Choroid plexus epithelial cell (primary cell): ENCODE measurements at places on chromosomes 1 and 21.
A peak's percentile ranks its signal among the peaks of the same experiment; 100 is the strongest.

DNA sequence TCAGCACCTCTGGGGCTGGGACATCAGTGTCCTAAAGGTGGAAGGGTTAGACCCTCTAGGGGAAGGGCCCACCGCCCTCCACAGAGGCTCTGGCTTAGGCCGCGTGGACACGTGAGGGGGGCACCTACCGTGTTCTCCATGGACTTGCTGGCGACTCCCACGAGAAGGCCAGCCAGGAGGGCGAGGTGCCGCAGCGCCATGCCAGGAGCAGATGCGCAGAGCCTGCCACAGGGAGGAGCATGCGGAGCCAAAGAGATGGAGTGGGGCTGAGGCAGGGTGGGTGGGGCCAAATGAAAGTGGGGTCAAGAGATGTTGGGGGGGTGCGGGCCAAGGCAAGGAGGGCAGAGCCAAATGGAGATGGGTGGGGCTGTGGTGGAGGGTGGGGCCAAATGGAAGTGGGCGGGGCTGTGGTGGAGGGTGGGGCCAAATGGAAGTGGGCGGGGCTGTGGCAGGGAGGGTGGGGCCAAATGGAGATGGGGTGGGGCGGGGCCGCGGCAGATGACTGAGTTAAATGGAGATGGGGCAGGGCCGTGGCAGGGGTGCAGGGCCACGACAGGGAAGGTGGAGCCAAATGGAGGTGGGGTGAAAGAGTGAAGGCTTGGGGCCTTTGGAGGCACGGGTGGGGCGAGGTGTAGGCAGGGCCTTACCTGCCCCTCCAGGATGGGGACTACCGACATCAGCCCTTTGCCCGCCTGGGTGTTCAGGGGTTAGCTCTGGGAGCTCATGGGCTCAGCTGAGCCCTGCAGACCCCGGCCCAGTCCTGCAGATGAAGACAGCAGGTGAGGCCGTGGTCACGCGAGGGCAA is 17.4 kb upstream of the RNF223 start:
- no peak for DNase-seq

- DNase-seq: no peak
These were observed 43.8 kb upstream of the AIM2 start for GRCh38 chr1:159120317-159120716.

DNA sequence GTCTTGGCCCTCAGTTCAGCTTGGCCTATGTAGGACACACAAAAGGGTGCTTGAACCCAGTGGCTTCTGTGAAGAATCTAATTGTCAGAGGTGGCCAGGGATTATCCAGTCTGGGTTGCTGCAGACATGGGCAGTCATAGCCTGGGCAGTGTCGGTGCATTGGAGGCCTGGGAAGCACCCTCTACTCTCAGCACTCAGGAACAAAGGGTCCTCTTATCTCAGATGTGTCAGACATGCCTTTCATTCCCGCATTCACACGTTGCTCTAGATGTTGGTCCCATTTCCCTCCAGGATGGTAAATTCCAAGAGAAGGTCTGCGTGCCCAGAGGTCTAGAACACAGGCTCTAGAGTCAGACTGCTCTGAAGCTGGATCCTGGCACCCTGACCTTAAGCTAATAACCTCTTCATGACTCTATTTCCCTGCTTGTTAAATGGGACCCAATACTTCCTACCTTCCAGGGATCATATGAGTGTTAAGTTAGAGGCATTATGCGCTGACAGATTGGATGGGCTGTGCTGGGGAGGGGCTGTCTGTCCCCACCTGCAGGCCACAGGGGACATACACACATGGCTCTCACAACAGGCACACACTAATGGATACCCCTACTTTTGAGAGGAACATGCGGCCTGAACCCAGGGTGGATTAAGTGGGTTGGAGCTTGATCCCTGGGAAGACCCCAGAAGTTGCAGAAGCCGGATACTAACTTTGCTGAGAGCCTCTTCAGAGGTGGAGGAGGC is 16.5 kb upstream of the EDN2 start:
- DNase-seq: no peak

GRCh38 chr1:19101244-19101643 is 108.8 kb downstream of the UBR4 start:
- DNase-seq: no peak

- no peak for DNase-seq
These were observed 54.0 kb upstream of the JUN start for GRCh38 chr1:58837886-58838285.

- no peak for DNase-seq
These were observed 23.6 kb downstream of the COL6A2 start for GRCh38 chr21:46121286-46122221.

- DNase-seq: no peak
These were observed 22.8 kb downstream of the NUP133 start for GRCh38 chr1:229485318-229485717.

GRCh38 chr1:88998716-88999115 is 6.3 kb upstream of the KYAT3 start:
- DNase-seq: peak; percentile 81

GRCh38 chr1:69172003-69173000 is 395.4 kb upstream of the LRRC7 start:
- DNase-seq: peak; percentile 51

GRCh38 chr21:25571726-25572121 is 35.6 kb downstream of the MRPL39 start:
- no peak for DNase-seq

GRCh38 chr1:203655671-203656070 is 29.0 kb downstream of the ATP2B4 start:
- no peak for DNase-seq

GRCh38 chr21:42581993-42582786 is 68.5 kb downstream of the SLC37A1 start:
- no peak for DNase-seq

DNA sequence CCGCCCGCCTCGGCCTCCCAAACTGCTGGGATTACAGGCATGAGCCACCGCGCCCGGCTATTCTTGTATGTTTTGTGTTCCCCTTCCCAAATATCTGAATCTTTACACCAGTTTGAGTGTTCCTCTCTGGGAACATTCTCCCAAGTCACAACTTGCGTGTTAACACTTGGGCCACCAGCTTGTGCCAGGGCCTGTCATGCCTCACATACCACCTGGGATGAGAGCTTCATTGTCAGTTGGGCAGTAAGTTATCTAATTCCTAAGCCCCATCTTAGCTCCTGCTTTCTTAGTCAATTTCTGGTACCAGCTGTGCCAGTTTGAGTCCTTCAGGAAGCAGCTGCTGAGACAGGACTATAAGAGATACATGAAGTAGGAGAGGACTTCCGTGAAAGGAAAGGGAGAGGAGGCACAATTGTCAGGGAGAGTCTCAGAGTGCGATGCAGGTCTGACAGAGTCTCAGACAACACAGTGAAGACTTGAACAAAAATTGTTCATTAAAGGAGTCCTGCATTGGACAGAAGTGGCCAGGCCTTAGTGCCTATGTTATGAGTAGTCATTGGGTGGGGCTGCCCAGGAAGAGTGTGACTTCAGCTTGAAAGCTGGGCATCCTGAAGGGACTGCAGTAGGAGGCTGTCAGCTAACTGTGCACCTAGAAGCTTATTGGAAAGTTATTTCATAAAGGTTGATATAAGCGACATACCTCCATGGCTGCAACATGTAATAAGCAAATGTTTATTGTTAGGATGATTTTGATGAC is 17.3 kb downstream of the ZFYVE9 start:
- DNase-seq: no peak

GRCh38 chr1:179773264-179773663 is 30.2 kb downstream of the FAM163A start:
- no peak for DNase-seq

GRCh38 chr1:197659171-197659570 is 116.1 kb downstream of the DENND1B start:
- no peak for DNase-seq

DNA sequence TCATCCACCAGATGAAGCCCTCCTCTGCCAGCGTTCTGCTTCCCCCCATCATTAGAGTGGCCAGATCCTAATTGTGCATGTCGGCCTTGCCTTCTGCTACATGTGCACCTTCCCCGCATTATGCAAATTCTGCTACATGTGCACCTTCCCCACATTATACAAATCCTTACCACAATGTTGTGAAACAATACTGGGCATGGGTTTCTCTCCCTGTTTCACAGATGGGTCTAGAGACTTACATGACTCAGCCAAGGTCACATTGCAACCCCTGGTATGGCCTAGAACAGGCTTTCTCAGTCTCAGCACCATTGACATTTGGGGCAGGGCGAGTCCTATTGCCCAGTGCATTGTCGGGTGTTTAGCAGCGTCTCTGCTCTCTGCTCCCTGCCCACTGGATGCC is 1.0 kb upstream of the CELA2A start:
- DNase-seq: peak; percentile 58

- DNase-seq: no peak
These were observed 86.7 kb upstream of the TLR5 start for GRCh38 chr1:223229756-223230155.

GRCh38 chr1:10400013-10400412 is 1.1 kb downstream of the PGD start:
- no peak for DNase-seq

- peak; percentile 35 for DNase-seq
These were observed 220.8 kb downstream of the NRIP1 start for GRCh38 chr21:14844001-14844400.

DNA sequence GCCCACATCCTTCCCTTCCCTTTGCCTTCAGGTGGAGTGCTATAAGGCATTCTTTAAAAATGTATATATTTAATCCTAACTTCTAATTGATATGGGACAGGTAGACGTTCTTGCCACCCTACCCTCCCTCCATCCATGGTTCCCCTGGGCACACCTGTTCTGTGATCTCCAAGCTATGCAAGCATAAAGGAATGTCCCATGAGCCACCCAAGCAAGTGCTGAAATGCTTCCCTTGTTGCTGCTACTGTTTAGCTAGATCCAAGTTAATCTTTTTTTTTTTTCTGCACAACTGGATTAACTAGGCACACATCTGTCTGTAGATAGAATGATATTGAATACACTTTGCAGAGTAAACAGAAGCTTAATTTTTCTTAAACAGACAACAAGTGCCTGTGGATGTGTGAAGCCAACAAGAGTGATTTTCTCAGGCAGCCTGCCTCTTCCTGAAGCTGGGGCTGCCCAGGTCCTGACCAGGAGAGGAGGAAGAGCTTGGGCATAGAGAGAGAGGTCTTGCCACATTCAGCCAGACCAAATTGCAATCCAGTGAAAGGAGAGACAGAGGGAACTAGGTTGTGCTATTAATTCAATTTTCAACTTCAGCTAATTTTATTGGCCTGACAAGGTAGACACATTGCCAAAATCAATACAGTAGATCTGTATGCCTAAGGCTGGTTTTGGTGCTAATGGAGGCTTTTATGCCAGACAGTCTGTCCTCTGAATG is 28.2 kb upstream of the ATP1B1 start:
- DNase-seq: no peak

- peak; percentile 62 for DNase-seq
These were observed 1.9 kb downstream of the CTSE start for GRCh38 chr1:206021626-206022365.
